WERI-Rb-1 (cell line): ENCODE measurements at places on chromosomes 1 and 21.

GRCh38 chr1:73781251-73781650 lies 416.7 kb downstream of the LRRIQ3 start:
- DNase-seq: no peak

GRCh38 chr1:38327559-38327973 lies 281.0 kb upstream of the POU3F1 start:
- no peak for DNase-seq

DNA sequence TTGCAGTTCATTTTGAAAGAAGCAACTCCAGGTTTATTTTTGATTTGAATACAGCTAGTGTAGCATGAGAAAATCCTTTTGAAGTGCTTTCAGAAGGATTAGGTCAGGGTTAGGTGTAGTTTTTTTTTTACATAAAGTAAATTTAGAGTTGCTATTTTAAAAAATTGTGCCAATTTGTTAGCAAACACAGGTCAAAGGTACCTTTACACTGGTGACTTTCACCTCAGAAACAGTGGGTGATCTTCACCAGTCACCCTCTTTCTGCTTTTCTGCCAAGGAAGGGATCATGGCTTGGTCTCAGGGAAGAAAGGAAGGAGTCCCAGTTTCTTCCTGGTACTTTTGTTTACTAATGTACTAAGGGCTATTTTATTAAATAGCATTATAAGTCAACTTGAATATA lies 111.5 kb downstream of the SDCCAG8 start:
- no peak for DNase-seq

GRCh38 chr1:246142320-246142893 lies 364.7 kb downstream of the SMYD3 start:
- no peak for DNase-seq

GRCh38 chr1:29853716-29854330 lies 617.5 kb downstream of the PTPRU start:
- DNase-seq: no peak

DNA sequence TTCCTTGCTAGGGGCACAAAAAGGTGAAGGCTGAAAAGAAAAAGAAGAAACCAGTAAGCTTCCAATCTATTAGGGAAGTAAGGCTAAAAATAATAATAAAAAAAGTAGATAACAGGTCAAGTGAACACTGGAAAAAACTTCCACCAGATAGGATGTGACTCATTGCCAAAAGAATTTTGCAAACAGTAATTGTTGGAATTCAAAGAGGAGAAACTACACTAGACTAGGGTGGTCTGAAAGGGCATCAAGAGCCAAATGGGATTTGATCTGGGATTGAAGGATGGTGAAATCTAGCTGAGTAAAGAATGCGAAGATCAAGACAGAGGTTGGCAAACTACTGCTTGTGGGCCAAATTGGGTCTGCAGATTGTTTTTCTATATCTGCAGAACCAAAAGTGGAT lies 6.0 kb upstream of the ST6GALNAC3 start:
- no peak for DNase-seq

GRCh38 chr1:65153635-65154034 lies 5.6 kb downstream of the AK4 start:
- no peak for DNase-seq

DNA sequence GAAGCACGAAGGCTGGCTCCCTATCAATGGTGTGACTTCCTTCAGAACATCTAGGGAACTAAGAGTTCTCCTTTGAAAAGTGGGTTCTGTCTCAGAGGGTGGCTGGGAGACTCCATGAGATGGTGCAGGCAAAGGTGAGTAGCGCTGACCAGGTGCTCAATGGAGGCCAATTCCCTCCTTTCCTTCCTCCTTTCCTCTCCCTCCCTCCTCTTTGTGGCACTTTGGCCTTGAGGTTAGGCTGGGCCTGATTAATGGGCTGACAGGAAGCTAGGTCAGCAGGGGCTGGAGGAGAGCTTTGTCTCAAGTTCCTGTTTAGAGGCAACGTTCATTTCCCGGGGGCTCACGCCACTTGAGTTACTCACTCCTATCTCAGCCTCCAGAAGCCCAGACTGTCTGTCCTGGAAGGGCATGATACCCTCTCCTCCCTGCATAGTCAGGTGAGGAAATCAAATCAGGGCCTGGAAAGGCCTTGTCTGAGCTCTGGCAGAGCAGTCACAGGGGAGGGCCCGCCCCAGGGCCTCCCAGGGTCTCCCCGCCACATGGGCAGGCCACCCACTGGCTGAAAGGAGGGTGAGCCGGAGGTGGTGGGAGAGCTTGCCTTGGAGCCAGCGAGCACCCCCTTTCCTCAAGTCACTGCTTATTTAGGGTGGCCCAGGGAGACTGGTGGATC lies 58.4 kb upstream of the SSBP3 start:
- no peak for DNase-seq

DNA sequence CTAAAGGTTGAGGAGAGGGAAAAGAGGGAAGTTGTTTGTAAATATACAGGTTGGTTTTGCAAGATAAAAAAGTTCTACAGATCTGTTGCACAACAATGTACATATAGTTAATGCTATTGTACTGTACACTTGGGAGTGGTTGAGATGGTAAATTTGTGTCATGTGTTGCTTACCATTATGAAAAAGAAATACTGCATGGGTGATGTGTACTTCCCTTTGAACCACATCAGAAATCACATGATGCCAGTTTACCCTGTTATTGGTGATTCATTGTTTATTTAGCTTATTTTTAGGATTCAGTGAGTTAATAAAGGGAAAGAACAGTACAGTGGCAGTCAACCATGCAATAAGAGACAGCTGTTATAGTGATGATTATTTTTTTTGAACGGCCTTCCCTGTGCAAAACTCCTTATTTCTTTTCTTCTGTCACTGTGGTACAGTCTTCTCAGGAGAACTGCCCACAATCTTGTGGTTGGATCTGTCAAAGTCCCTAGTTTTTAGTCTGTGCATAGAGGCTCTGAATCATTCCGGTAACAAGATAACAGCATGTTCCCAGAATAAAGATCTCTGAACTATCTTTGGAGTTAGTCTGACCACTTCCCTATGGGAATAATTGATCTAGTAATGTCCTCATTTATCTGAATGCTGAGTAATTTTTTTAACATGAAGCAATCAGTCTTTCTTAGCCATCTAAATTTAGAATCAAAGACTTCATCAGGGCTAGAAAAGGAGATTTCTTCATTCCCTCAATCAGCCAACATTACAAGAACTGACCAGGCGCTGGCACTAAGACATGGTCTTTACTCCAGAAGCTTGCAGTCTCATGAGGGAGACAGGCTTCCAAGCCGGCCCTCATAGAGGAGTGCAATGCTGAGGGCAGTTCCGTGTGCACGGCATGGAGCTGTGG lies 84.2 kb downstream of the SH3GLB1 start:
- DNase-seq: no peak

GRCh38 chr1:98675282-98675681 lies 13.8 kb downstream of the SNX7 start:
- no peak for DNase-seq

DNA sequence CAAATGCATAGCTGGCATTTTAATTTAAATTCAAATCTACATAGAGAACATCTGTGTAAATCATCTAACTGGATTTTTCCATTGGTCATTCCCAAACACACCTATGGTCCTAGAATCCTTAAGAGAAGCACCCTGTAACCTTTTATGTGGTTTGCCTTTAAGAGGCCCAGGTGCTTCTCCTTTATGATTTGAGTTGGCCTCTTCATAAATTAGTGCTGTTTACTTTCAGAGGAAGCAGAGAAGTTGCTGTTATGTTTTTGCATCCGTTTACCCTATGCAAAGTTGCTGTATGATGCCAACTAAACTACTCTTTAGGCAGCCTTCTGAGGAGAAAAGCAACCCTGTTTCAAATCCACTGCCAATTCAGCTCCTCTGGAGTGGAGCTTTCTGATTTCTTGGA lies 193.8 kb downstream of the HS2ST1 start:
- DNase-seq: no peak

GRCh38 chr21:38956856-38957571 lies 151.3 kb downstream of the ETS2 start:
- DNase-seq: peak; percentile 52

DNA sequence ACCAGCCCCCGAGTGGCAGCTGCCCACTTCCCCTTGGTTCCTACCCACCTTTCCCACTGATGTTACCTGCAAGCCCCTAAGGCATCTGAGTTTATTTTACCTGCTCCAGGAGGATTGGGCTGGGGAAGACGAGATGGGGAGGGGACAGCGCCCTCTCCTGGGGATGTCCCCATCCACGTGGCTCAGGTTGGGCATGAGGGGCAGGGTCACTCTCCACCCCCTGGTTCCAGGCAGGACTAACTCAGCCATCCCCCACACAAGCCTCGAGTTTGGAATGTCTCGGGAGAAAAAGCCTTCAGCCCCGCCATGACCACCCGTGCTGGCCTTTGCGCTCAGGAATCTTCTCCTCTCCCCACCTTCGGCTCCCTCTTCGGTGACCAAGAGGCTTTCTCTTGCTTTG lies 90.0 kb downstream of the ARHGEF10L start:
- DNase-seq: peak; percentile 32

GRCh38 chr1:220410611-220411010 lies 117.3 kb upstream of the MARK1 start:
- no peak for DNase-seq

GRCh38 chr1:199859491-199859933 lies 168.0 kb upstream of the NR5A2 start:
- DNase-seq: no peak

DNA sequence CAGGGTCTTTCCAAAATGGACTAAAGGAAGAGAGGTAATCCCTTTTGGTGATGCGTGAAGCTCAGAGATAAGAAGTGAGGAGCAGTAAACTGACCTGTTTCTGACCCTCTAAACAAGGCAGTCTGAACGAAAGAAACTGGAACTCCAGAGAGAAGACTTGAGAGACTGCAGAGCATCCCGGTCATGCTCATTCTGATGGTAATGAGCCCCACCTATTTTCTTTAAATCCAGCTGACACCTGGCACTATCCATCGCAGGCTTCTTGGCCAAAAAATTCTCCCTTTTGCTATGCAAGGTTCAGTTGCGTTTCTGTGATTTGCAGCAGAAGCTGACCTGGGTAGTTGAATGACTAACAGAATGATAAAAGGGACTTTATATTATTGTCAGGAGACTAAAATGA lies 105.9 kb upstream of the KCNK2 start:
- DNase-seq: no peak

GRCh38 chr1:209927466-209927865 lies 10.6 kb upstream of the SYT14 start:
- no peak for DNase-seq

GRCh38 chr1:161013488-161014230 lies 7.3 kb downstream of the F11R start:
- no peak for DNase-seq
